Activated CD4-positive, alpha-beta T cell treated with anti-CD3 and anti-CD28 coated beads, Interleukin-2, amount 10 ng/mL, durations not matched to agents 24 days and 14 days (primary cell): ENCODE measurements at places on chromosomes 3 and 15. TPM values are rescaled to one million over a fixed set of nuclear protein-coding genes. Genes with fewer than 3 reads are reported as not detected.

Gene IQGAP1
- total RNA-seq = 154 and 160 TPM in 2 replicates

Gene RBMS3
- 4.3 and 5.0 TPM in 2 replicates for total RNA-seq

Gene PRKCD
- total RNA-seq = 28.1 and 28.8 TPM in 2 replicates

Gene MUSTN1
- 0.43 and 0.54 TPM in 2 replicates for total RNA-seq

Gene CACNA2D3
- not detected in 2 replicates for total RNA-seq

Gene IQCH
- 0.70 and 1.6 TPM in 2 replicates for total RNA-seq

Gene BCL2A1
- total RNA-seq = 110 and 111 TPM in 2 replicates

Gene CNTN4
- total RNA-seq = not detected in 2 replicates

Gene CEMIP
- total RNA-seq = not detected in 2 replicates

Gene TGM5
- 0.07 TPM in 1 of 2 replicates, not detected in the other for total RNA-seq

Gene SEMA3F
- 0.14 and 0.31 TPM in 2 replicates for total RNA-seq

Gene SH2D7
- not detected in 2 replicates for total RNA-seq

Gene REC114
- not detected in 2 replicates for total RNA-seq

Gene SPINK8
- total RNA-seq = not detected in 2 replicates

Gene IQCF5
- total RNA-seq = not detected in 2 replicates

Gene ATP13A5
- total RNA-seq = not detected in 2 replicates
